ENCODE measurements at places on chromosomes 11 and 22.

DNA sequence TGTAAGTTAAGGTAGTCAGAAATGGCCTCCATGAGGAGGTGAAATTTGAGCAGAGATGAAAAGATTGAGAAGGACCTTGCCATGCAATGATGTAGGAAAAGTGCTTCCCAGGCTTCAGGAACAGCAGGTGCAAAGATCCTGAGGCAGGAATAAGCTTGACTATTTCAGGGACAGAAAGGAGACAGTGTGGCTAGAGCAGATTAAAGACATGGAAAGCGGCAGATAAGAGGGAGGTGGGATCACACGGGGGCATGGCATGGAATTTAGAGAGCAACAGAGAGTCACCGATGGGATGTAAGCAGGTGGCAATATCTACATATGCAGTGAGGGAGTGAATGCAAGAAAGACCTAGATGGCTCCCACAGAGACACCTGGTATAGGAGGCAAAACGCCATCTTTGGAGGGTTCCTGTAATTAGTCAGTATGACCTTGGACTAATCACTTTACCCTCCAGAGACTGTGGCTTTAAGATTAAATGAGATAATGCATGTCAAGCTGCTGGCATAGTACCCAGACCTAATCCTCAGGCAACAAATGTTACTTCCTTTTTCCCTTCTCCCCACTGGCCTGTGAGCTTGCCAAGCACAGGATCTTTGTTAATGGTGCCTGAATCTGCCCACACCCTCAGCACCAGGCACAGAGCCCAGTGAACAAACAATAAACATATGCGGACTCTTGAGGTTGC is 24.6 kb upstream of the ACER3 start:
- DNase-seq = no peak

DNA sequence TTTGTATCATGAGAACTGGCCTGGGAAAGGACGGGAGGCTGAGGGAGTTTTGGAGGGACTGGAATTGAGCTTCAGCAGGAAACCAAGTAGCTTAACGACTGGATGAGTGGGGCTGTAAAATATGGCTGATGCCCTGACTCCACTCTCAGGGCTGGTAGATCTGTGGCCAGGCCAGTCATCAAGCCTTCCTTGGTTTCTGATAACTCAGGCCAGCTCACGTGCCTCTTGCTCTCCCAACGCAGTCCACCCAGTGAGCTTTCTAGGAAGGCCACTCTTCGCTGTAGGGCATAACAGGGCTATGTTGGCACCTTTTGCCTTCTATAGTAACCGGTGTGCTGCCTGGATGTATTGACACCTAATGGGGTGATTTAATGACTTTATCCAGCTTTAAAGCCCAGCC is 5.8 kb upstream of the MADD start:
- no peak for DNase-seq

GRCh38 chr11:118186346-118187107 is 10.1 kb upstream of the SCN2B start:
- no peak for DNase-seq

DNA sequence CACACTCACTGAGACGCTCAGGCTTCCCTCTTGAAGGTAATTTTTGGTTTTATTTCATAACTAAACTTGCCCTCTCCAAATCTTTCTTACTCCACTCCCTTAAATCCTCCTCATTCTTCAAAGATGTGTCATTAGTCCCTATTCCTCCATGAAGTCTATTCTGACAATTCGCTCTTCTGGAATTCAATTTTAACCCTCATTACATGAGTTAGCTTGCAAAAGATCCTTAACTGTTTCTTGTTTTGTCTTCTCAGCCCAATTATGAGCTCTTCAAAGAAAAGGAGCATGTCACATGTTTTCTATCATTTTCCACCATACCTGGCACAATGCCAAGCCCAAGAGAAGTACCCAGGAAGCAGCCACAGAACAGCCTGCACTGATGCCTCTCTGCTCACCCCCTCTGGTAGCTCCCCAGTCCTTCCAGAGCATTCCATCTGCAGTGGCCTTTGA is 13.0 kb downstream of the GALNT18 start:
- DNase-seq = no peak

GRCh38 chr11:61477126-61477525 is 31.4 kb upstream of the LRRC10B start:
- DNase-seq = no peak

DNA sequence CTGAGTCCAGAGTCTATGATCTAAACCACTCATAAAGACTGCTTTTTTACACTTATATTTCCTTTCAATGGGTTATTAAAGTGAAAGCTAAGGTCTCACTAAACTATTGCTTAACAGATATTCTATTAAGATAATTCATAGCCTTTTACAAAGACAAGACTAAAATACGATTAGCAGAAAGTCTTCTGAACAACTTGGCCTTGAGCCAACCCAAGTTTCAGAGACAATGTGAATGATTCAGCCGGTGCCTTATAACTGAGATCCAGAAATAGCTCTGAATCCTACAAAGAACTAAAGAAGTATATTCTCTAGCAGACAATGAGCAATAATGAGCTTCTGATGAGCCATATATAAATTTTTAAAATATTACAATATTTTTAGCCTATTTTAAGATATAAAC is 41.5 kb upstream of the CARD18 start:
- no peak for DNase-seq

DNA sequence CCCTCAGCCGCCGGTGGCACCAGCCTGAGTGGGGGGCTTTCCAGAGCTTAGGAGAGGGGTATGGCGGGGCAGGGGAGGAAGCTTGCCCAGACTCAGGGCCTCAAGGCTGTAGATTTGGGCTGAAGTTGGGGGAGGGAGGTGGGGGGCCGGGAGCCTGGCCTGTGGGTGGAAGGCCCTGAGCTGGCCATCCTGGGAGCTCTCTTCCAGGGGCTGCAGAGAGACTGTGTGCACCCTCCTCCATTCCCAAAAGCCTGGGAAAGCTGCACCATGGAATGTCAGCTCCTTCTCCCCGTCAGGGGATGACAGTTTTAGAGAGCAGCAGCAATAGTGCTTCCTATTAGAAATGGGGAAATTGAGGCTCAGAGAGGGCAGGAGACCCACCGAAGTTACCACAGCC is 1.0 kb downstream of the SYT12 start:
- no peak for DNase-seq

DNA sequence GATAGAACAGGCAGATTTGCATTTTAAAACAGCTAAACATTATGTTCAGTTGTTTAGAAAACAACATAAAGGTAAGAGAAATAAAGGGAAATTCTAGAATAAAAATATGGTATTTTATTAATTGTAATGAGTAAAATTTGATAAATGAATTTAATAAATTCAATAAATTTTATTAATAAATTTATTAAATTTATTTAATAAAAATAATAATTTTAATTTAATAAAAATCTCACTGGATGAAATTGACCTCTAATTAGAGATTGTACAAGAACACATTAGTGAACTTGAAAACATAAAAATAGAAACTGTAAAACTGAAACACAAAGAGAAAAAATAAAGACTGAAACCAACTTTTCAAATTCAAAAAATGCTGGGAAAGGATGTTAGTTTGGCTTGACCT is 605.7 kb upstream of the LRRC4C start:
- DNase-seq = no peak

DNA sequence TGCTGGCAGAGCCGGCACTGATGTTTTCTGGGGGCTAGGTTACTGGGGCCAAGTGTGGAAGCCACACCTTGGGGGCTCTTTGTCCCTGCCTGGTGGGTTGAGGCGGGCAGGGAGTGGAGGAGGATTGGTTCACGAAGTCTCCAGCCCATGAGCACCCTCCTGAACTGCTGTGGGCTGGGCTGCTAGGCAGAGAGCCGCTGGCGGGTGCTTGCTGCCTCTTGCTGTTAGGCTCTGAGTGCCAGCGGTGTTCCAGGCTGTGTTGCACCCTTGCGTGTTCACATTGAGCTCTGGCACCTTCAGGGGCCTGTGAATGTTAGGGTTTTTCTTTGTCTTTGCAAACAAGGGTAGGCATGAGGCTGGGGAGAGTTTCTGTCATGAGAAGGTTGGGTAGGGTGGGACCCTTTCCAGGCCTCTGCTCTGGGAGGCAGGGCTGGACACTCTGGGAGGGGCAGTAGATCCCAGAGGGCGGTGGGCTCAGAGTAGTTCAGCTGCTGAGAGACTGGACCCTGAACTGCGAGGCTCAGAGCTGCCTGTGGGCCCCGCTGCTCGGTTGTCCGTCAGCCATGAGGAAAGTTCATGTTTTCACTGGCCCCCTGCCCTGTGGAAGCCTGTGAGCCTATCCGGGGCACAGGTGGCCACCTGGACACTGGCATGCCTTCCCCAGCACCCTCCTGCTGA is 24.0 kb upstream of the TMEM191C start:
- no peak for DNase-seq

DNA sequence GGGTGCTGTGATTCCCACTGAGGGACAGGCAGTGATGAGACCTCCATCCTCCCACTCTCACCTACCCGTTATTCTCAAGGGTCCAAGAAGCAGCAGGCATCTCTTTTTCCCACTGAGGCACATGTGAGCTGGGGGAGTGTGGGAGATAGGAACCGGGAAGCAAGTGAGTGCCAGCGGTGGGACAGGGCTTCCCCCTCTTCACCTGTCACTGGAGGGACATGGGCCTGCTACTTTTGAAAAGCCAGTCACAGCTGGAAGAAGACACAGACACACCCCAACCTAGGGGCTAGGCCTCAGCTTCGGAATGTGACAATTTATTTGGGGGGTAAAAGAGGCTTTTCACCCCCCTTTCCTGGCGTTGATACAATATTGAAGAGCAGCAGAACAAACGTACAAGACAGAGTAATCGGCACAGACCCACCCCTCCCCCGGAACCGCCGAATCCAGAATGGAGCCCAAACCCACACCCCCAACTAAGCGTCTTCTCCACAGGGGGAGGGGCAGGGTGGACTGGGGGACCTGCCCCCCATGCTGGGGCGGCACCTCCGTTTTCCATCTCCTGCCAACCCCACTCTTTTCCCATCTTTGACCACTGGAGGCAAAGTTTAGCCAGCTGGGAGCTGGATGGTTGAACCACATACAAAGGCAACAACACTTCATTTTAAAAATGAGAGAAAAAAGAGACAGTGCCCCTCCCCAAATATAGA is 10.7 kb downstream of the CBX6 start:
- DNase-seq = no peak

- DNase-seq = no peak
Measured at GRCh38 chr11:42595876-42596275, 715.9 kb upstream of the API5 start.

DNA sequence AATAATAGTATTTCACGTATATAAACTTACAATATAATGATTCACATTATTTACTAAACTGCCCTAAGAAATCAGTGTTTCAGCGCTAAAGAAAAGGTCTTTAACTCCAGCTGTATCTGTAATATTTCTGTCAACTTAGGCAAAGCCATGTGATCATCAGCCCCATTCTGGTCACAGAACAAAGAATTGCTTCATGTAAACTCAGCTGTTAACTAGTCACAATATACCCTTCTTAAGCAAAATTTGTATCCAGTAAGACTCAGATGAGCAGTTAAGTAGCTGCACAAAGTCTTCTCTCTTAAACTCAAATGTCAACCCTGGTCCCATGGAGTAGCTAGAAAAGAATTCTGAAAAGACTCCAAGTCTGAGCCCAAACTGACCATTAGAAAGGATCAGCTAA is 26.6 kb downstream of the HPS5 start:
- DNase-seq = no peak

GRCh38 chr22:36379593-36380361 is 8.0 kb downstream of the MYH9 start:
- no peak for DNase-seq

GRCh38 chr11:57566905-57567514 is 462 bp downstream of the UBE2L6 start:
- DNase-seq = no peak

DNA sequence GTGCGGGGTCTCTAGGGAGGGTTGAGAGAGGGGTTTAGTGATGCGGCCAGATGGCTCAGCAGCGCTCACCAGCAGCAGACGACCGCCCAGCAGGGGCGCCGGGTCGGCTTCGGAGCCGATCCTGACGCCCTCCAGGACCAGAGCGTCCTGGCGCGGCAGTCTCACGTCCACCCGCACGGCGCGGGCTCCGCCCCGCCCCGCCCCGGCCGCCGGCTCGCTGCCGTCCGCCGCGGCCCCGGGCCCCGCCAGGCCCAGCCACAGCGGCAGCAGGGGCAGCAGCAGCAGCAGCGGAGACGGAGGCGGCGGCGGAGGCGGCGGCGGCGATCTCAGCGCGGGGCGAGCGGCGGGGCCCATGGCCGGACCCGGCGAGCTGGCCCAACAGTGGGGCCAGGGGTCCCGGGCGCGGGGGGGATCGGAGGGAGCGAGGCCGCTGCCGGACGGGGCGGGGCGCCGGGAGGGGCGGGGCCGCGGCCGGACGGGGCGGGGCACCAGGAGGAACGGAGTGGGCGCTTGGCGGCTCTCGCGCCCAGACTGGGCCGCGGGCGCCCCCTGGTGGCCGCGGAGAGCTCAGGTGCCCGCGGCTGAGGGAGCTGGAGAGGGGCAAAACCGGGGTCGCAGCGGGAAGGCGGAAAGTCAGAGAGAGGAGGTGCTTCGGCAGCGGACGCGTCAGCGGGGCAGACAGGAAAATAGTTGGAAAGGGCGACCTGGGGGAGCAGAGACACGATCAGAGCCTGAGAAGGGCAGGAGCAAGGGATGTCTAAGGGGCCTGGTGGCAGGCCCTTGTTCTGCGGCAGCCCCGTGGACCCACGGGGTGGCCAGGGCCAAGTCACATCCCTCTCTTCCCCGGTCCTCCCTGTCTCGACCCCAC is at the start of gene RNF215:
TSS of gene RNF215 (minus strand) at position 452 of the 868 bp plus-strand sequence. CDS start at position 354, 98 bp downstream.
- DNase-seq = no peak

GRCh38 chr11:65700399-65700798 is 11.7 kb upstream of the KAT5 start:
- DNase-seq = no peak

GRCh38 chr11:36007127-36007655 is 63.3 kb downstream of the LDLRAD3 start:
- DNase-seq = no peak

DNA sequence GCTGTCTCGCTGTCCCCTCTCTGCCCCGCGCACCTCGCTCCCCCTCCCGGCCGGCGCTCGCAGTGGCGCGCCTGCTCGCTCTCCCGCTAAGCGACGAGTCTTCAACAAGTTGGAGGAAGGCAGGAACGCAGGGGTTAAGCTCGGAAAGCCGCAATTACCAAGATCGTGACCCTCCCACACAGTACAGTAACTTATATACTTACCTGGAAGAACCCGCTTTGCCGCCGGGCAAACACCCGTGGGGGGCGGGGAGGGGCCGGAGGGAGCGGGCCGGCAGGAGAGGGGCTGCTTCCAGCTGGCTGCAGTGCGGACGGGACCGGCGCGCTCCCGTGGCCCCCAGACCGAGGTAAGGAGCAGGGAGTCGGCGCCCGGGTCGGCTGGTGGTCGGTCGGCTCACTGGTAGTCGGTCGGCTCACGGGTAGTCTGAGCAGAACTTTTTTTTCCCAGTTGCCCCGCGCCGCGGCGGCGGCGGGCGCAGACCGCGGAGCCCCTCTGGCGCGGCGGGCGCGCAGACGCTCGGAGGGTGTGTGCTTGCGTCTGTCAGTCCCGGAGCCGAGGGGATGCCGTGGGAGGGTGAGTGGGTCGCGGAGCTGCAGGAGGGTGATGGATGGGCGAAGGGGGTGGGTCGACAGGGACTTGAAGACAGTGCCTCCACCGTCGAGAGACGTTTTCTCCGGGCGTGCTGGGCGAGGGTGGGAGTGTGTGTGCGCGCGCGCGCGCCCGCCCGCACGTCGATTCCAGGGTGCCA is 101.2 kb upstream of the HSD17B12 start:
- DNase-seq = no peak
